Liver (tissue), 10 donors: ENCODE measurements at places on chromosomes 6 and 20. TPM values are rescaled to one million over a fixed set of nuclear protein-coding genes. Genes with fewer than 3 reads are reported as not detected.

Gene PRDM1
- 2.8 TPM for polyA plus RNA-seq

Gene EGFL8
- polyA plus RNA-seq = 1.9 TPM

Gene SLC4A11
- polyA plus RNA-seq = 0.13 TPM

Gene RCAN2
- 2.1 TPM for polyA plus RNA-seq

Gene SIRPG
- polyA plus RNA-seq = 0.71 TPM

Gene MLN
- not detected for polyA plus RNA-seq

Gene PTPRK
- 12.1 TPM for polyA plus RNA-seq

Gene FOXC1
- 0.20 TPM for polyA plus RNA-seq

Gene DYNLT2
- polyA plus RNA-seq = 2.3 TPM

Gene CDKN1A
- 25.2 TPM for polyA plus RNA-seq

Gene ADGRG6
- 33.6 TPM for polyA plus RNA-seq

Gene PDE7B
- 1.5 TPM for polyA plus RNA-seq

Gene SLC22A3
- polyA plus RNA-seq = 23.5 TPM
